Calu3 (cell line): ENCODE measurements at places on chromosomes 2 and 18. TPM values are rescaled to one million over a fixed set of nuclear protein-coding genes. Genes with fewer than 3 reads are reported as not detected.

DNA sequence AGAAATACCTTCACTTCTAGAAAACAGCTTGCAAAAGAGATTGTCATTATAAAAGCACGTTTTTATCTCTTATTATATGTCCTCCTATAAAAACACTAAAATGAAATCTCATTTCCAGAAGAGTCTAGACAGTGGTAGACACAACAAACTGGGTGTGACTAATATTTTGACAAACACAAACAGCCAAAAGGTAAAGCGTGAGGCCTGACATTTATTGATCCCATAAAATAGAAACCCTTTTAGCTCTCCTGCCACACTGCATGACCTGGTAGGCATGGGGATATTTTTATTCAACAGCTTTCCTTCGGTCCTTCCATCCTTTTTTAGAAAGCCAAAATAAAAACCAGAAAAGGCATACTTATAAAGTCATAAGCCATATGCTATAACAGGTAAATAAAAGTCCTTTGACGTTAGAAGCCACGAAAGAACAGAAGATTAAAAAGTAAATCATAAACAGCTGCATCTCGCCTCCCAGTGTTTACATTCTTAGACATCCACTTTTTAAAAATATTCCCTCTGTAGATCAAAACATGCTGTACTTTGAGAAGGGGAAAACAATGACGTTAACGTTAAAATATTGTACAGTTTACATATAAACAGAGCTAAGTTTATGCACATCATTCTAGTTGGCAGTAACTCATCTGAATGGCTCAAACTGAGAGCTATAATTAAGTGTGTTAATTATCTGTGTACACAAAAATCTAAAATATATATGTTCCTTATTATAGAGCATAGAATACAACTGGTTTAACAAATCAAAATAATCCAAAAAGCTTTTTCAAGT lies 44.6 kb downstream of the IRS1 start:
- peak overlapping the region; percentile 74 for H3K27ac ChIP-seq
- H3K27me3 ChIP-seq, result no peaks in the 10 kb centered on the region
- H3K4me1 ChIP-seq, result peaks cover 35% of the 10 kb centered on the region

DNA sequence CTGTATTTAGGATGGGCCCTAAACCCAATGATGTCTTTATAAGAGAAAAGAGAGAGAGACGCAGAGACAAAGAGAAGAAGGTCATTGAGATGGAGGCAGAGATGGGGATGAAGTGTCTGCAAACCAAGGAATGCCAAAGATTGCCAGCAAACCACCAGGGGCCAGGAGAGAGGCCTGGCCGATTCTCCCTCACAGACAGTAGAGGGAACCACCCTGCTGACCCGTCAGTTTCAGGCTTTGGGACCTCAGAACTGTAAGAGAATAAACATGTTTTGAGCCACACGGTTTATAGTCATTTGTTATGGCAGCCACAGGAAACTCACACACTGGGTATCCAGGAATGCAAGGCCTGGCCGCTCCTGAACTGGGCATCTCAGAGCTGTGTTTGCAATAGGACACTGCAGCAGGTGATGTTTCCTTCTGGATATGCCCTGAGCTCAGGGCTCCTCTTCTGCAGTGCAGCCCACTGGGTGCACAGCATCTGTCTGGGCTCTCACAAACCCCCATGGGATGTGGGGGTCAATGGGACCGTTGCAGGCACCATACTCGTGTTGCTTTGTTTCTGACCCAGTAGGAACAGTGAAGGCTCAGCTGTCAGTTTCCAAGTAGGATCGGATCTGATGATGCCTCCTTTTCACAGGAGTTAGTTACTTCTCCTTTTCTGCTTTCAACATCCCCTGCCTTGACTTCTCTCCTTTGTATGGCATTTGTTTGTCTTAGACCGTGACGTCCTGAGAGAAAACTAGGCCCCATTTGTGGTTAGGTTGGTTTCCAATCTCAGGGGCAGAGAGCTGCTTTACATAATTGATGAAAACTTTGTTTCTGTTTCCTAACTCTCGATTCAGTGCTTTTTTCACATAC lies 20.8 kb downstream of the PTPN18 start:
- no peak overlapping the region for H3K4me3 ChIP-seq
- no peak for DNase-seq

Gene GALR1
- total RNA-seq, result not detected in 2 replicates

DNA sequence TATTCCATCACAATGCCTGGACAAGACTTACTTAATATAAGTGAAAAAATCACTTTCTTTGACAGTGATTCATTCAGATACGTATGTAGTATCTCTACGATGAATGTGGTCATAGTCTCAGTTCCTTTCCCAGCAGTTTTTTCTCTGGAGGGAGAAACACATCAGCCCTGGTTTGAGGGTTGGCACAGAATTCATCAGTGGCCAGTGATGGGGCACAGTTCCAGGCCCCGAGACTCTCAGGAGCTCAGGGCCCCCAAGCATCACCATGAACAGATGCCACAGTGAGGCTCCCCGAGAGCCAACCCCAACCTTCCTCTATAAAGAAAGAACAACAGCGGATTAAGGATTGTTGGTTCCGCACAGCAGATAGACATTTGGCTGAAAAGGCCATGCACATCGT lies 12.5 kb downstream of the PRKAG3 start:
- DNase-seq, result no peak
- H3K27ac ChIP-seq, result no peak overlapping the region
- peaks cover 11% of the 10 kb centered on the region for H3K4me1 ChIP-seq
- H3K36me3 ChIP-seq, result no peaks in the 10 kb centered on the region
- H3K4me3 ChIP-seq, result no peak overlapping the region

DNA sequence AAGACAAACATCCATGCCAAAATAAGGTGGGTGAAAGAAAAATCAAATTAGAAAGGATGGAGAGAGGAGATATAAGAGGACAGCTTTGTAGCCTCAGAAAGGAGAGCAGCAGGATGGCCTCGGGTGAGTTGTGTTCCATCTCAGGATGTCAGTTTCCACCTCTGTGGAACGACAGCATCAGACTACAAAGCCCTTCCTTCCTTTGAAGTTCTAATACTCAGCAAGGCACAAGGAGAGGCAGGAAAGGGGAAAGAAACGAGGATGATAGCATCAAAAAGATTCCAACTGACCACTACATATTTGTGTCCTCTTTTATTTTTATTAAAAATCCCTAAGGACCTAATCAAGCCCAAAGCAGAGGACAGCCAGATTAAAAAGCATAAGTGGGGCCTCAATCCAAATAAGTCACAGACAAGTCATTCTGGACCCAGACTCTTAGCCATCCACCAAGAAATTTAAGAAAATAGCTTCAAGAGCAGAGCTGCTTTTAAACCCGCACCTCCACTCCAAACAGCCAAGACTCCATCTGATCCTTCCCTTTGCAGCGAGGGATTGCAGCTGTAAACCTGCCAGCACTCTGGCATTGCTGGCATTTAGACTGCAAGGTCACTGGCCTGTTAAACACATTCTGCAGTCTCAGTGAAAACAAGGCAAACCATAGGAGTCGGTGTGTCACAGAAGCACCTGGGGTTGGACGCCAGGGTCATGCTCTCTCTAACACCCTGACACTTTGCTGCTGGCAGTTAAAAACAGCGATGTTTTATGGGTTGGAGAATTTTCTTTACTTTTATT lies 314.5 kb upstream of the CHAC2 start:
- no peaks in the 10 kb centered on the region for H3K4me1 ChIP-seq
- H3K27me3 ChIP-seq, result no peaks in the 10 kb centered on the region
- H3K27ac ChIP-seq, result no peak overlapping the region

Gene HOXD9
- total RNA-seq, result not detected in 2 replicates

DNA sequence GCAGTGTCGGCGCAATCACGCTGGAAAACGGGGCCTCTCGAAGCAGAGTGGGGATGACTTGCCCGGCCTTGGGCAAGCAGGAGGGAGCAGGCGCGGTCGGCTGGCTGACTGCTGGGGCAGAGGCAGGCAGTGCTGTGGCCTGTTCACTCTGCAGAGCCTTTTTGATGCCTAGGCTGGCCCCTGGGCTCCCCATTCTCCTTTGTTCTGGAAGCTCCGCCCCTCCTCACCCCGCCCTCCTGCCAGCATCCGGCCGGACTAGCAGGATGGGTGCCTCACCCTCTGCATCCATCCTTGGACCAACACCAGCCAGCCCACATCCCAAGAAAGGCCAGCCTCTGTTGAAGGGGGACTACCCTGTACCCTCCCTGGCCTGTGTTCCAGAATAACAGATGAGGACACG lies at the start of gene ASPRV1:
TSS of gene ASPRV1 (minus strand) at position 136 of the 400 bp plus-strand sequence. CDS start 195 bp downstream, outside the sequence.
- no peak for DNase-seq
- no peak within 1 kb of the TSS for H3K27ac ChIP-seq
- peaks cover 38% of the 10 kb centered on the region for H3K27me3 ChIP-seq
- no peak within 1 kb of the TSS for H3K4me3 ChIP-seq
- peaks cover 17% of the 10 kb centered on the region for H3K4me1 ChIP-seq
- H3K36me3 ChIP-seq, result no peaks in the 10 kb centered on the region

Gene G6PC2
- not detected in 2 replicates for total RNA-seq

- H3K27ac ChIP-seq, result no peak overlapping the region
- no peaks in the 10 kb centered on the region for H3K4me1 ChIP-seq
These were observed 246.5 kb downstream of the MYCN start for GRCh38 chr2:16186661-16187481.

Gene SATB2
- 8.4 and 11.2 TPM in 2 replicates for total RNA-seq

Gene SP3
- total RNA-seq, result 78.0 and 82.5 TPM in 2 replicates

Gene ALPI
- not detected in 2 replicates for total RNA-seq

GRCh38 chr2:207318181-207318628 lies 152.5 kb upstream of the KLF7 start:
- H3K36me3 ChIP-seq, result no peaks in the 10 kb centered on the region
- H3K4me3 ChIP-seq, result no peak overlapping the region
- H3K27ac ChIP-seq, result no peak overlapping the region
- no peak for DNase-seq
- H3K27me3 ChIP-seq, result no peaks in the 10 kb centered on the region

Gene CPS1
- total RNA-seq, result 0.80 and 1.1 TPM in 2 replicates

Gene MOGAT1
- total RNA-seq, result 35.9 and 51.2 TPM in 2 replicates

Gene CPO
- 0.40 TPM in 1 of 2 replicates, not detected in the other for total RNA-seq

DNA sequence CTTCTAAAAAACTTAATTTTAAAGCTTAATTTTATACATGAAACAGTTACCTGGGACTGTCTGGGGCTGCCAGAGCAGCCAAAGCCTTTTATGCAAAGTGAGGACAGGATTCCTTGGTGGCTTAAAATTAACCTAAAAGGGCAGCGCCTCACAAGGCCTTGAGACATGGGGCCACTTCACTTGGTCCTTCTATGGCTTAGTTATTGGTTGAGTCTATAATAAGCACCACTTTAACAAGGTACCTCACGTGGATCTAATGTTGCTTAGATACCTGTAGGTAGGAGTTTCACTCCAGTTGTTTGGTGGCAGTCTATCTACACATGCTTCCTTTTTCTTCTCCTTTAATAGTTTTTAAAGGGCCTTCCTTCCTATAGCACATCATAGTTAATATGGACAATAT lies 51.6 kb downstream of the EIF2AK3 start:
- H3K4me1 ChIP-seq, result no peaks in the 10 kb centered on the region
- no peak overlapping the region for H3K4me3 ChIP-seq
- no peaks in the 10 kb centered on the region for H3K27me3 ChIP-seq

Gene DPP4
- 27.6 TPM in 2 replicates for total RNA-seq
